ENCODE measurements at places on chromosomes 13 and 19.

DNA sequence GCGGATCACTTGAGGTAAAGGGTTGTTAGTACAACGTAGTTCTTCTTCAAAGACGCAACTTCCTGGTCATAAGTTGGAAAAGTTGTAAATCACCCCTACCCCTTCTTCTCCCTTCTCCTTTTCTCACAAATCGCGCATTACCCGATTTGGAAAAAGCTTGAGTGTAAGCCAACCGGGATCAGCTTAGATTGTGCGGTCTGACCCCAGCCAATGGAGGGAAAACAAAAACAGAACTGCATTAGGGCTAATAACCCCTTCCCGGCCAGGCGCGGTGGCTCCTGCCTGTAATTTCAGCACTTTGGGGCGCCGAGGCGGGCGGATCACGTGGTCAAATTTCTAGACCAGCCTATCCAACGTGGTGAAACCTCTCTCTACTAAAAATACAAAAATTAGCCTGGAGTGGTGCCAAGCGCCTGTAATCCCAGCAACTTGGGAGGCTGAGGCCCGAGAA is 806 bp downstream of the ZNF90 start:
- no peak for DNase-seq

GRCh38 chr13:113648216-113648610 is 9.8 kb downstream of the ATP4B start:
- DNase-seq: no peak

DNA sequence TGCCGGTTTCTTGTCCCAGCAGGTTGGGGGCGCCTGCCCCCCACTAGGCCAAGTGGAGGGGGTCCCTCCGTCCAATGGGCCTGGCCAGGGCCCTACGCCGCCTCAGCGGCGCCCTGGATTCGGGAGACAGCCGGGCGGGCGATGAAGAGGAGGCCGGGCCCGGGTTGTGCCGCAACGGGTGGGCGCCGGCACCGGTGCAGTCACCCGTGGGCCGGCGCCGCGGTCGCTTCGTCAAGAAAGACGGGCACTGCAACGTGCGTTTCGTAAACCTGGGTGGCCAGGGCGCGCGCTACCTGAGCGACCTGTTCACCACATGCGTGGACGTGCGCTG is 6.2 kb downstream of the KCNJ14 start:
- no peak for DNase-seq

GRCh38 chr13:48500652-48501197 is 32.2 kb downstream of the RCBTB2 start:
- DNase-seq: no peak

GRCh38 chr13:111963031-111963430 is 103.9 kb upstream of the SOX1 start:
- DNase-seq: no peak

- DNase-seq: no peak
Observed at GRCh38 chr19:17236811-17237543, 8.7 kb downstream of the NR2F6 start.

- DNase-seq: no peak
Observed at GRCh38 chr13:110237875-110238817, 68.8 kb downstream of the COL4A1 start.

DNA sequence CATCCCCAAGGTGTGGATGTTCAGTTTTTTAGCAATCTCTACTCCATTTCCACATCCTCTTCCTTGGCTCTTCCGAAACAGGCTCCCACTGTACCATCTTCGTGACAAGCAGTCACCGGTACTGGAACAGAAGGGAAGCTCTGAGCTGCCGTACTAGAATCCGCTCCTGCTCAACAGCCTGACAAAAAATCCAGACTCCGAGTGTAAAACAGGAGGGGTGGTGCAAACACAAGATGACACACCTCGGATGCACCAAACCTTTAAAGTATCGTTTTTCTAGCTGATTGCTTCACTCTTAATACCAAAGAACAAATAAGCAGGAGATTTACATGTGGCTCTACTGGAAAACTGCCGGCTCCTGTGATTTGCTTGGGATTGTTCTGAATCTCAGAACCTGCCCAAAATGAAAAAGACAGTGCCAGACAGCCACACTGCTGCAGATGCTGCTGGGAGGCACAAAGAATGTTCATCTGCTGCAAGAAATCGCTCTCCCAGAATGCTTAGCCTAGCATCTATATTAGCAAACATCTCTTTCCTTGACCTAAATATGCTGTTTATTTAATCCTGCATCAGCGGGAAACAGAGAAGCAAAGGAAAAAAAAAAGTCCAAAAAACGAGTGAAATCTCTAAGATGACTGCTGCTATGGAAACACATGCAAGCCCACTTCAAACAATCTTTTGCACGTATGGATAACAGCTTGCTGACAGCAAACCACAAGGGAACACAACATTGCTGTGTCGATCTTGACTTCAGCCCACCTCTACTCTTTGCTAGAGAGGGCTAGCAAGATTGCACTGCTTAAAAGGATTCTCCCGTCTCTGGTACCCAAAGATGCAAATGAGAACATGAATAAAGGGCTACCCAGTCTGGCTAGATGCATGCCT is 38.0 kb upstream of the DOCK9 start:
- peak; percentile 78 for DNase-seq

DNA sequence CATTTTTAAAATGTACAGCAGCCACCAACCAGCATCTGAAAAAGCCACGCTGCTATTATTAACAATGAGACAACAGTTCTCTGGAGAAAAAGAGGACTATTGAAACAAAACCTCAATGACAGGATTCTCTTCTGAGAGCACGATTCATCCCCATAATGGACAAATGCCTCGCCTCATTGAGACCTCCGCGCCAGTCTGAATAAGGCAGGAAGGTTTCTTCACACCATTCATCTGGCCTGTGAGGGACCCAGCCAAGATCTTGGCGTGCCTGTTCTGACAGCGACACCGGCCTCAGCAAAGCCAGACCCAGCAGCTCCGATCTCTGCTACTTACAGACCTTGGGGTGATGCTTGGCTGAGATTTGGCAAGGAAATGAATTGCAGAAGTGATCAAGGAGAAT is 14.8 kb downstream of the SMIM7 start:
- DNase-seq: no peak

DNA sequence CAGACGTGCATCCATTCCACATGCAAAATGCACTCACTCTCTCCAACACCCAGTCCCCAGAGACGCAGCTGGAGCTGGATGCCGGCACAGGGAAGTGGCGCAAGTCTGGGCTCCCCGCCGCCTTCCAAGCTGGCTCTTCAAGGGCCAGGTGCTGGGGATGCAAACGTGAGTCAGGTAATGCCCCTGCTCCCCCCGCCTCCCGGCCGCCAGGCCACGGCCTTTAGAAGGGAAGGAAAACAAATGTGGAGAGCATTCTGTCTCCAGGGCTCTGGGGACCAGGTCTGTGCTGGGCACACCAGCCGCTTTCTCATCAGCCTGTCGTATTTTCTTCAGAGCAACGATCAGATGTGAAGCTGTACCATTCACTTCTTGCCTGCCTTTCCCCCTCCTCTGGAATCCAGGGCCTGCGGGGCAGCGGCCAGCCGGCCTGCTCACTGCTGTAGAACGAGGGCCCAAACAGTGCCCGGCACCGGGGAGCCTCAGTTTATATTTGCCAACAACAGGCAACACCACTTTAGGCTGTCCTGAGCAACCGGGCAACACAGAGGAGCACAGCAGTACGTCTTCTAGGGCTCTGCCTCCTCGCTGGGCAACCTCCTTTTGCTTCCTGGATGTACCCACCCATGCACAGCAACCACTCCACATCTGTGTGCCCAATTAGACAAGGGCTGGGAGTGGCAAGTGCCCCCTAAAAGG is 3.8 kb downstream of the RAB20 start:
- DNase-seq: no peak

DNA sequence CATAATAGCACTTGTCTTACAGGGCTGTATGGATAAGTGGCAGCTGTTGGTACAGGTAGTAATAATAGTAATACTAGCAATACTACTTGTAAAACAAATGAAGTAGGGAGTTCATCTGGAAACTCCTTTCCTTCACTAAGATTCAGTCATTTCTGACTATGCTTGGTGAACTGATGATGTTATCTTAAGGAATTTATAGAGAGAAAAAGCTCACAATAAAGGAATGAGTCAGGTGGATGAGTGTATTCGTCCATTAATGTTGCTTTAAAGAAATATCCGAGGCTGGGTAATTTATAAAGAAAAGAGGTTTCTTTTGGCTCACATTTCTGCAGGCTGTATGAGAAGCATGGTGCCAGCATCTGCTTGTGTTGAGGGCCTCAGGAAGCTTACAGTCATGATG is 477.3 kb downstream of the KLF12 start:
- no peak for DNase-seq

GRCh38 chr13:40063278-40063698 is 407.8 kb downstream of the COG6 start:
- DNase-seq: no peak

GRCh38 chr19:15014579-15014978 is 34.7 kb upstream of the CASP14 start:
- DNase-seq: no peak

- DNase-seq: no peak
Observed at GRCh38 chr19:38838208-38838985, 6.8 kb upstream of the ECH1 start.

- DNase-seq: no peak
Observed at GRCh38 chr13:23985839-23986238, 88.5 kb upstream of the C1QTNF9B start.

- DNase-seq: no peak
Observed at GRCh38 chr19:55336101-55336500, 3.6 kb upstream of the KMT5C start.

All from naive thymus-derived CD8-positive, alpha-beta T cell (primary cell).